Amniotic stem cell (primary cell): ENCODE measurements at places on chromosomes 12 and 14.

DNA sequence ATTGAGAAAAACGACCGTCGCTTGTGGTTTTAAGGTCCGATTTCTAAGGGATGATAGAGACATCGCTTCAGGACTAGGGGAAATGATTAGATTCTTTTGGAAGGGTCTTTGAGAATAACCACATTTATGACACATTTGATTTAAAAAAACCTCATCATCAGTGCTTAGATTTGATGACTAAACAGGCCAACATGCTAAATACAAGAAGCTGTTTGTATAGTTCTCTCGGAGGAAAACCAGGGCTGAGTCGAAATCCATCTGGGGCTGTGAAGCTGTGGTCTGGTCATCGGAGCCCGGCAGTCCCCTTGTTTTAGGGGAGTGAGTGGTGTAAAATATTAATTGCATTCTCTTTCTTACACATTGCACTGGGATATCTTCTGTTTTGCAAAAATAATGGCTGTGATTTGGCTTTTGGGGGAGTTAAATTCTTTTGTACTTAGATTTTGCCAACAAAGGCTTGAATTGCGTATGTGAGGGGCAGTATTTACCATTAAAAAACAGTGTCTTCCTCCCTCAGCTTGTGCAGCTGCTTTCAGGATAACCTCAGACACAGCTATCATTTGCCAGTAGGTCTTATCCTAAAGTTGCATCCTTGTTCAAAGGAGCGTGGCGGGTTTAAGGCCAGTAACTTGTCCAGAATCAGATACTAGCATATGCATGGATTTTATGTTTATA is 550 bp downstream of the GNG2 start:
- DNase-seq = no peak

DNA sequence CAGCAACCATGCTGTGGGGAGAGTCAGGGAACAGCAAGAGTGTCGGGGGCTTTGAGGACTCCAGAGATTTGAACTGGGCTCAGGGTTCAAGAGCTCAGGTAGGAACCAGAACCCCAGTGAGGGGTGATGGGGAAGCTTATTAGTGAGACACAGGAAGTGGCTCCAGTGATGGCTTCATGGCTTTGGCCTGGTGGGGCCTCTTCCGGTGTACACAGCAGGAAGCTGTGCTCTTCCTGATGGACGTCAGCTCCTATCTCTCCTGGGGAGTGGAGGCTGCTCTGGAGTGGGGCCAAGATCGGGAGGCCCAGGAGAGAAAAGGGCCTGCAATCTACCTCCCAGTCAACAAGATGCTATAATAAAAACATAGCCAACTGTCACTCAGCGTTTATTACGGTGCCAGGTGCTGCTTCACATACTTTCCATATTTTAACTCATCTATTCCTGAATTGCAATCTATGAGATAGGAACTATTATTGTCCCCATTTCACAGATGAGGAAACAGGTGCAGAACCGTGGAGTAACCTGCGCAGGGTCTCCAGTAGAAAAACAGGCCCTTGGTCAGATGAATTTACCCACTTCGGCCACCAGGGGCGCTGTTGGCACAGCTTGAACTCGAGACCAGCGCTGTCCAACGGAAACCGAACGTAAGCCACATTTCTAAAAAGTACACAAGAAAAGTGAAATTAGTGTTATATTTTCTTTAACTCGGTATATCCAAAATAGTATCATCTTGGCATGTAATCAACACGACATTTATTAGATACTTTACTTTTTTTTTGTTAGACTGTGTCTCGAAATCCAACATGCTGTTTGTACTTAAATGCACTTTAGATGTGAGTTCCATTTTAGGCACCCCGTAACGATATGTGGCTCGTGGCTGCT is 63.6 kb upstream of the DLK1 start:
- DNase-seq = no peak

DNA sequence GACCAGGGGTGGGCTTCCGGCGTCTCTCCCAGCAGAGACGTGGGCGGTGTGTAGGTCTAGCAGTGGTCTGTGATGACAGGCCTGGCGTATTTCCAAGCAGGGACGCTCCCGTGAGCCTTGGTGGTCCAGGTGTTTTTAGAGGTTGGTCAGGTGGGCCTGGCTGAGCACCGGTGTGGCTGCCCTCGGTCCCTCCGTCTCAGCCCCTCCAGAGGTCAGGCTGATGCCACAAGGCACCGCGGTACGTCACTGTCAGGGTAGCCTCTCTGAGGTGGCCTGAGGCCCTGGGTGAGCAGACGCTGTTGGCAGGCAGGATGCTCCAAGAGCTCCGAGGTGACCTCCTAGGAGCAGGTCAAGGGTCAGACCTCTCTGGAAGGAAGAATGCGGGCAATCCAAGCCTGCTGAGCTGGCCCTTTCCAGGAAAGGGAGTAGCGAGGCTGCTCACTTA is 13.6 kb downstream of the MTA1 start:
- no peak for DNase-seq

GRCh38 chr12:129903092-129903945 is 506 bp downstream of the TMEM132D start:
- no peak for DNase-seq

GRCh38 chr14:65231286-65231980 is 129.1 kb upstream of the MAX start:
- DNase-seq = no peak

- DNase-seq = no peak
Observed at GRCh38 chr14:50452979-50453705, 56.5 kb upstream of the CDKL1 start.

DNA sequence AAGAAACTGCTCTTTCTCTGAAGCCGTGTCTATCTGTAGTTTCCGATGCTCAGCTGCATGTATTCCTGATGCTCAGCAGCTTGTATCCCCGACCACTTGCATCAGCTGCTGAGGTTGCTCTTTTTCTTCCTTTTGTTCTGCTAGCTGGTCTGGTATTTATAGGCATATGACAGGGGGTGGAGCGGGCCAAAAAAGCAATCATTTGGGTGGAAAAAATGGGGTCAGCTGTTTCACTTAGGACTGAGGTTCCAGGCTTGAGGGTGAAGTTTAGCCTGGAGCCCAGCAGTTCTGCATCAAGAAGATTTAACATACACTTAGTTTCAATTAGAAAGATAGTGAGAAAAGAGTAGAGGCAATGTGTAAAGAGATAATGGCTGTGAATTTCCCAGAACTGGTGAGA is 23.6 kb upstream of the AMN1 start:
- DNase-seq = no peak

DNA sequence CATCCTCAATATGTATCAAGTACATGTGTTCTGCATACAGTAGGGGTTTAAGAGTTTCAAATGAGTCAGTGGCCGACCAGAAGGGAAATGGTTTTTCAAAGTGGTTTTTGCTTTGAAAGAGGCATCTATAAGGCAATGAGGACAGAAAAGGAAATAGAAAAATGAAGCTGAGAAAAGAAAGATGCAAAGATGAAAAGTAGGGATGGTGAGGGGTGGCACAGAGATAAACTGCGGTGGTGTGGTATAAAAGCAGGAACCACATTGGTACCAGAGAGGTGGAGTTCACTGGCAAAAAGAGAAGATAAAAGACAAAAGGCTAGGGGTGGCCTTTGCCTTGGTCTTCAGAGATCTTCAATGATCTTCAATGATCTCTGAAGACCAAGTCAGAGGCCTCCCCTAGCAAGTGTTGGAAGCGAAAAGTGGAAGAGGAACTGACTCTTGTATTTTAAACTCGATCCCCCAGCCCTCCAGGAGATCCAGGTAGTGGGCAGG is 144.0 kb upstream of the KRR1 start:
- no peak for DNase-seq

DNA sequence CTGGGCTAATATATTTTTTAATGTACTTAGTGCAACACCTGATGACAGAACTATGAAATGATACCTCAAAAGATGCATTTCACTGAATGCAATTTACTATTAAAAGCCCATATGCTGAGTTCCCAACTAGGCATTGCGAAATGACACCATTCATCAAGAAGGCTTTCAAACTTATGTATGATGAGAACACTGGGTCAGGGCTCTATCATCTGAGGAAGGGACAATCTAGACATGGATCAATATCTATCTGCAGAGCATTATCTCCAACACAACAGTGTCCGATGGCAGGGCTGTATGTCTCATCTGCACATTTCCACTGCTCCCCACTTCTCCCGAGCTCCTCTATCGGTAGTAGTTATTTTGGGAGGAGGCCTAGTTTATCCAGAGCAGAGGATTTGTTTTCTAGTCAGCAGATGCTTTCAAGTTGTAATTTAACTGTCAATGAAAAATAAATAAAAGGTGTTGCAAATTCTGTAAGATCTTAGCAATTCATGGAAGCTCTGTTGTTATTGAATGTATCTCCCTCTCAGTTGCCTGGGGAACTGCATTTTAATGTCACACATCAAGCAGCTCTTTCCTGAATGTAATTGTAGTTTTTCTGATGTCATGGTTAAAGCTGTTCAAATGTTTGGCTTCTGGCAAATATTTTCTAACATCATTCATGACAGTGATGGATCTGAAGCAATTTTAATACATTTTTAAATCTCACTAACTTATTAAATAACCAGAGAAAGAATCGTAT is 7.4 kb upstream of the GCH1 start:
- no peak for DNase-seq

GRCh38 chr14:67883717-67884116 is 64.1 kb downstream of the RAD51B start:
- no peak for DNase-seq

DNA sequence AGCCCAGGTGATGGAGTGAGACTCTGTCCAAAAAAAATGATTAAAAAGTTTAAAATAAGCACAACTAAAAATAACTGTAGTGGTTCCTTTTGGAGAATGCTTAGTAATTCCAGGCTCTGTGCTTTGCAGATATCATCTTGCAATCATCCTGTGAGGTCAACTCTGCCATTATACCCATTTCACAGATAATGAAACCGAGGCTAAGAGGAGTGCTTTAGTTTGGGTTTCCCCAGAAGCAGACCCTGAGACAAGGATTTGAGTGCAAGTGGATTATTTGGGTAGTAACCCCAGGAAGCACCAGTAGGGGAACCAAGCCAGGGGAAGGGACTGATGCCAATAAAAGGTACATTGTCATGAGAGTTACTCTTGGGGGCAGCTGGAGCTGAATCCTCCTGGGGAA is 44.7 kb downstream of the RIN3 start:
- DNase-seq = no peak

- no peak for DNase-seq
Observed at GRCh38 chr12:11741434-11742092, 92.1 kb downstream of the ETV6 start.

DNA sequence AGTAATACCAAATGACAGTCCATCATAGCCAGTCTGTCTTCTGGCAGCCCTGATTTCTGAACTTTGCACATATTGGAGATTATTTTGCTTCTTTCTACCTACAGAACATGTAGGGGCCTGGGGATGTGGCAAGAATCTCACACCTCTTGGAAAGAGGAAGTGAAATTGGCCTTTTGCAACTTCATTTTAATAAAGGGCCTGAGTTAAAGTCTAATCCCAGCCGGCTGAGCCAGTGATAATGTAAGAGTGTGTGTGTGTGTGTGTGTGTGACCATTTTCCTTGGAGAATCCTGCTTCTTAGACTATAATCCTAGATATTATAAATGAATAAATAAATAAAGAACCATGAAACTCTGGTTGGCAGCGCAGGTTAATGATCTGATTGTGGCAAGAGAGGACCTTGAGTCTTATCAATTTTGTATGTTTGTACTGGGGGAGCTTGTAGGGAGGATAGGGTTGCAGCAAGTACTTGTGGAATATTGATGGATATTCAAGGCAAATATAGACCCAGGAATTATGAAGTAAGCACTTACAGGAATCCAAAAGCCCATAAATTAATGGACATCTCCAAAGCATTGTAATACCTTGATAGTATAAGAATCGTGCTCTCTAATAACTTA is 233.2 kb upstream of the AMIGO2 start:
- no peak for DNase-seq

GRCh38 chr14:89351221-89351515 is 65.9 kb downstream of the FOXN3 start:
- no peak for DNase-seq

- no peak for DNase-seq
Observed at GRCh38 chr12:76764856-76765255, 941 bp downstream of the ZDHHC17 start.

DNA sequence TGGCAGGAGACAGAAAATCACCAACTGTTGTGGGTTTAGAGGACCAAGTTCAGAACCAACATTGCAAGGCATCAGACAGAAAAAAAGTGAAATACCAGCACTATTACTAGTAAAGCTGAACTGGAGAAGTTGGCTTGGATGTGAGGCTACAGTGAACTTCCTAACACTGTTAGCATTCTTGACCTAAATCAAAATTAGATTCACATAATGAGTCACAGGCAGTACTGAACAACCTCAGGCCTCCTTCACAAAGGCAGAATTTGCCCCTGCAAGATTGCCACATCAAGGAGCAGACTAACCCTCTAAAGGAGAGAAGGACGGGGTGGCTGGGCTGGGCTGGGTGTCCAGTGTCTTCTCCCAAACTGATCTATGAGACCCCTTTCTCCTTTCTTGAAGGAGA is 539.7 kb downstream of the SNAPC1 start:
- no peak for DNase-seq

DNA sequence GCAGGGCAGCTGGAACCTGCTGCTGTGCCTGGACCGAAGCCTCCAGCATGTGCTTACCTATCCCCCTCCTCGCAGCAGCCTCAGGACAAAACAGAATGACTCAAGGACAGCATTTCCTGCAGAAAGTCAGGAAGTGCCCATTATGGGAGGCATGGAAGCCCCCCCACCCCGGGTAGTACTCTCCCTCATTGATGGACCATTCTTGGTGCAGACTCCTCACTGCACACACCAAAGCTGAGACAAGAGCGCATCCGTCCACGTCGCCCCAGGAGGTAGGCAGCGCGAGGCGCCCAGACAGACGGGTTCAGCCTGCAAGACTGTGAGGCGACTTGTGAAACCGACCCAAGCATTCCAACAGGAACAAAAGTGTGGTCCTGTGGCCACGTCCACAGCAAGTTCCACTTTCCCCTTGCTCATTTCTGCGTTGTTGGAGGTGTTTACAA is 243.9 kb upstream of the ATXN7L3B start:
- DNase-seq = no peak

GRCh38 chr14:33833706-33834465 is 117.0 kb downstream of the EGLN3 start:
- DNase-seq = no peak
